ENCODE measurements at places on chromosomes 5 and 9. TPM values are rescaled to one million over a fixed set of nuclear protein-coding genes. Genes with fewer than 3 reads are reported as not detected.

PCDHB6 gene
- total RNA-seq, result 0.70 TPM

- H3K4me1 ChIP-seq, result no peaks in the 10 kb centered on the region
- DNase-seq, result no peak
- H3K27me3 ChIP-seq, result no peaks in the 10 kb centered on the region
- H3K4me3 ChIP-seq, result no peak overlapping the region
- H3K27ac ChIP-seq, result no peak overlapping the region
Measured at GRCh38 chr9:2673161-2673560, 44.1 kb upstream of the KCNV2 start.

HAVCR1 gene
- 1.3 TPM for total RNA-seq

C9 gene
- total RNA-seq, result 0.07 TPM

GRCh38 chr5:13660072-13660471, 284.4 kb downstream of the DNAH5 start:
- peak; percentile 7 for DNase-seq
- H3K27ac ChIP-seq, result no peak overlapping the region
- no peaks in the 10 kb centered on the region for H3K36me3 ChIP-seq
- H3K4me1 ChIP-seq, result peaks cover 2% of the 10 kb centered on the region
- H3K4me3 ChIP-seq, result no peak overlapping the region
- no peaks in the 10 kb centered on the region for H3K27me3 ChIP-seq

DNA sequence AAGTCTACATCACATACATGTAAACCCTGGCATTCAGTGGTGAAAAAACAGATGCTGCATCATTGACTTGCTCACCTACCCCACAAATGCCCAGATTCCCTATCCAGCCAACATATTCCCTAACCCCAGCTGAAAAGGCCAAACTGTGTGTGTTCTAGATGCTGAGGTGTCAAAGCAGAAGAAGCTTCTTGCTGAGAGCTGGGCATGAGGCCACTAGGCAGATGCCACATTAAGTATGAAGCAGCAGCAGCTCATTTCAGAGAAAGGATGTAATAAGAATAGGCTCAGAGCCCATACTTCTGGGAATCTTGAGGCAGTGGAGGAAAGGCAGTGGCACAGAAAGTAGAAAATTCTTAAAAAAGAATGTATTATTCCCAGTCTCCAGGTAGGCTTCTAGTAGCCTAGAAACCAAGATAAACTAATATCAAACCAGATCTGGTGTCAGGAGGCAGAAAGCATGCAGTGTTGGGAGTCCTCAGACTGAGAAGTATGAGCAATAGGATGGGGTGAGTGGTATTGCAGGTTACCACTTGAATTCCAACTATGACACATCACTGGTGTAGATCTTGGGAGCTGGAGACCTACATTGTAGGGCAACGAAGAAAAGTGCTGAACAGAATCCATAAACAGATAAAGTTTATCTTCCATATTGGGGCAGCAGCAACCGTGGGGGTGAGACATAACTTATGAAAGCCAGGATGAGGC, 71.9 kb upstream of the GRHPR start:
- no peaks in the 10 kb centered on the region for H3K27me3 ChIP-seq
- no peaks in the 10 kb centered on the region for H3K36me3 ChIP-seq
- peak; percentile 70 for DNase-seq
- peak overlapping the region; percentile 52 for H3K27ac ChIP-seq

GRCh38 chr9:19728101-19728500, 60.7 kb downstream of the SLC24A2 start:
- no peak for DNase-seq
- H3K4me3 ChIP-seq, result no peak overlapping the region
- no peaks in the 10 kb centered on the region for H3K27me3 ChIP-seq
- no peaks in the 10 kb centered on the region for H3K4me1 ChIP-seq
- H3K27ac ChIP-seq, result no peak overlapping the region
- no peaks in the 10 kb centered on the region for H3K36me3 ChIP-seq

GRCh38 chr5:65481171-65481581, 544 bp downstream of the ADAMTS6 start:
- no peaks in the 10 kb centered on the region for H3K36me3 ChIP-seq
- peaks cover 17% of the 10 kb centered on the region for H3K4me1 ChIP-seq
- peak overlapping the region; percentile 95 for H3K4me3 ChIP-seq
- H3K27me3 ChIP-seq, result no peaks in the 10 kb centered on the region

- H3K4me1 ChIP-seq, result peaks cover 32% of the 10 kb centered on the region
- no peaks in the 10 kb centered on the region for H3K27me3 ChIP-seq
- no peaks in the 10 kb centered on the region for H3K36me3 ChIP-seq
- H3K27ac ChIP-seq, result no peak overlapping the region
Measured at GRCh38 chr9:14240537-14240936, 73.4 kb downstream of the NFIB start.

DNA sequence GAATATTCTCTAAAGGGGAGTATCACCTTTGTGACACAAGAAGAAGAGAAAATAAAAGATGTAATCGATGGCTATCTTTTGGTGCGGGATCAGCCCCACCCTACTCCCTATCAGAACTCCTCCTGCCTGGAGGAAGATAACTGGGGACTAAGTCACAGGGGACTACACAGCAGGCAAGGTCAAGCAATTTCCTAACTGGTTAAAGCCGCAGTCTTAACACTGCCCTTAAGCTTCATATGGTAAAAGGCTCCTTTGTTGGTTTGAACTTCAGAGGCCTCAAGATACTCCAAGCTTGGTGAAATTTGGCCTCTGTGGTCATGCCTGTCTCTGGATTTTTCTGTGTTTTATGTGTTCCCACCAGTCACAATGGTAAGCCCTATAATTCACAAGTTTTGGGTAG, 1.3 kb upstream of the SHISAL2B start:
- no peak for DNase-seq
- H3K4me3 ChIP-seq, result no peak overlapping the region
- H3K4me1 ChIP-seq, result peaks cover 7% of the 10 kb centered on the region
- H3K27ac ChIP-seq, result no peak overlapping the region
- H3K36me3 ChIP-seq, result no peaks in the 10 kb centered on the region

DNA sequence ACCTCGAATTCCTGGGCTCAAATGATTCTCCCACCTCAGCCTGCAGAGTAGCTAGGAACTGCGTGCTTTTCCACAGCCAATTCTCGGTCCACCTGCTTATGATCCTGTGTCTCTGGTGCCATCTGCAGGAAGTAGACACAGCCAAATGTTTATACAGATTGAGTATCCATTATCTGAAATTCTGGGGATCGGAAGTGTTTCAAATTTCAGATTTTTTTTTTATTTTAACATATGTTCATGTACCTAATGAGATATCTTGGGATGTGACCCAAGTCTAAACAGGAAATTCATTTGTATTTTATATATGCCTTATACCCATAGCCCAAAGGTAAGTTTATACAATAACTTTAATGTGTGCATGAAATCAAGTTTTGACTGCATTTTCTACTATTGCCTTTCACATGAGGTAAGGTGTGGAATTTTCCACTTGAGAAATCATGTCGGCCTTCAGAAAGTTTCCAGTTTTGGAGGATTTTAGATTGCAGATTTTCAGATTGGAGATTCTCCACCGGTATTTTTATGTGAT, 89.5 kb downstream of the ESM1 start:
- no peak overlapping the region for H3K4me3 ChIP-seq
- peak; percentile 51 for DNase-seq

- H3K4me3 ChIP-seq, result no peak overlapping the region
- H3K4me1 ChIP-seq, result peaks cover 11% of the 10 kb centered on the region
- no peaks in the 10 kb centered on the region for H3K27me3 ChIP-seq
- no peak for DNase-seq
Measured at GRCh38 chr9:3730511-3730922, 204.7 kb upstream of the RFX3 start.

DNA sequence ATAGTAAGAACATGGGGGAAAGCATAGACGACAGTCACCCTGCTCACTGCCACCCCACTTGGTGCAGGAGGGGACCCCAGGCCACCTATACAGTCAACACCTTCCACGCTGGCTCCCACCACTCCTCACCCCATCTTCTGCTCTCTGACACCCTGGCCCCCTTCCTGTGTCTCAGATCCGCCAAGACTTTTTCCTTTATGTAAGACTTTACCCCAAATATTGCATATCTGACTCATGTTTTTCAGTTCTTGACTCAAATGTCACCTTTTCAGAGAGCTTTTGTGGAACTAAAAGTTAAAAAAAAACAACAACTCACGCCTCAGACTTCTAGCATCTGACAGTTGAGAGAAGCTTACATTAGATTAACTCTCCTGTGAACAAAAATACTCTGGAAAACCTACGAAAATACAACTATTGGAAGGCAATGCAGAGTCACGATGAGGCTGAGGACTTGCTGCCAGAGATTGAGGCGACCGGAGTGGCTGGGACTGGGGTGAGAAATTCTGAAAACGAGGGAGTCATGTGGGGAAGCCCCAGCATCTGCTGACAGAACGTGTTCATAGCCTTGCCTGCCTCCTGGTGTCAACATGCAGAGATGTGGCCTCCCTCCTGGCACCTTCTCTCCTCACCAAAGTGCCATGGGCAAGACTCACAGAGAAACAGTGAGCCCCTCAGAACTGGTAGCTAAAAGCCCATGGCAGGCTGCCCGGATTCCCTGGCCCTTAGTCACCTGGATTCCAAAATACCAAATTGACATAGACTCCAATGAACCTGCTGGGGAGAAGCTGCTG, 22.4 kb upstream of the FCN2 start:
- peak; percentile 56 for DNase-seq
- no peaks in the 10 kb centered on the region for H3K27me3 ChIP-seq
- no peak overlapping the region for H3K27ac ChIP-seq
- H3K4me1 ChIP-seq, result peaks cover 8% of the 10 kb centered on the region
- no peak overlapping the region for H3K4me3 ChIP-seq
- no peaks in the 10 kb centered on the region for H3K36me3 ChIP-seq

DNA sequence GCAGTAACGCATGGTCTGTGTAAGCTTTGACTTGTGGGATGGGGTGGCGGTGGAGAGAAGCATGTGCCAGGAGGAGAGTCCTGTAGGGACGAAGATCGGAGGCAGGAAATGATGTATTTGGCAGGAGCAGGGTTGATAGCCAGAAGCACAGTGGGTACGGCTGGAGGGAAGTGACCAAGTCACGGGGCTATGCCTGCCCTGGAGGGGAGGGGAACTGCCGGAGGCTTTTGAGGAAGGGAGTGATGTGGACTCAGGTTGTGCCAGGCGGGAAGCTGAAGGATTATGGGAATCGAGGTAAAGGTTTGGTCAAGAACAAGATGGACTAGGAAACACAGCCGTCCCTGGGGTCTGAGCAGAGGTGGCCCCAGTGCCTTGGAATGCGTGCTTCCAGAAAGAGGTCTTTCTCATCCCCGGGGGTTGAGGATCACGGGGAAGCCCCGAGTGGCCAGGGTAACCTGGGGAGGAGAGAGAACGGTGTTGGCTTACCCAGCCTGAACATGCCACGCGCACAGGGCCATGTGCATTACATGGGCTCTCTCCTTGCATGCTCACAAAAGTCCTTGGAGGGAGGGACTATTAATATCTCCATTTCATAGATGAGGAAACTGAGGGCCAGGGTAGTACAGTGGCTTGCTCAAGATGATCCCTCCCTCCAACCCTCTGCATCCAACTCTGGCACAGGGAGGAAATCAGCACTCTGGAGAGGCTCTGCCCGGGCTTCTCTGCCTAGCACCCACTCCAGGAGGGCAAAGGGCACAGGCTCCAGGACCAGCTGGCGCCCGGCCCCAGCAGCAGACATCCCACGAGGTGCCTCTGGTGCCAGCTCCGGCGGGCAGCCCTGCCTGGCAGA, 253.8 kb downstream of the PBX3 start:
- H3K27ac ChIP-seq, result no peak overlapping the region
- H3K27me3 ChIP-seq, result peaks cover 2% of the 10 kb centered on the region
- H3K4me1 ChIP-seq, result no peaks in the 10 kb centered on the region
- no peaks in the 10 kb centered on the region for H3K36me3 ChIP-seq
- no peak overlapping the region for H3K4me3 ChIP-seq
- no peak for DNase-seq

MCIDAS gene
- not detected for total RNA-seq

GARIN3 gene
- not detected for total RNA-seq

SYK gene
- total RNA-seq, result 0.41 TPM

- H3K36me3 ChIP-seq, result no peaks in the 10 kb centered on the region
- no peaks in the 10 kb centered on the region for H3K27me3 ChIP-seq
- no peaks in the 10 kb centered on the region for H3K4me1 ChIP-seq
- no peak overlapping the region for H3K27ac ChIP-seq
Measured at GRCh38 chr5:109239456-109239855, 170.3 kb downstream of the PJA2 start.

C9orf85 gene
- 15.2 TPM for total RNA-seq

GRCh38 chr5:44398382-44398781, 9.2 kb upstream of the FGF10 start:
- no peak overlapping the region for H3K27ac ChIP-seq
- no peak for DNase-seq
- peaks cover 2% of the 10 kb centered on the region for H3K27me3 ChIP-seq
- no peaks in the 10 kb centered on the region for H3K4me1 ChIP-seq
- H3K4me3 ChIP-seq, result no peak overlapping the region

- H3K4me3 ChIP-seq, result no peak overlapping the region
- peaks cover 14% of the 10 kb centered on the region for H3K27me3 ChIP-seq
- H3K36me3 ChIP-seq, result no peaks in the 10 kb centered on the region
- H3K4me1 ChIP-seq, result no peaks in the 10 kb centered on the region
Measured at GRCh38 chr9:89676281-89676680, 71.5 kb downstream of the GADD45G start.

- H3K4me1 ChIP-seq, result no peaks in the 10 kb centered on the region
- DNase-seq, result no peak
- no peak overlapping the region for H3K4me3 ChIP-seq
- no peaks in the 10 kb centered on the region for H3K36me3 ChIP-seq
Measured at GRCh38 chr5:9499498-9499876, 46.4 kb downstream of the SEMA5A start.

DNA sequence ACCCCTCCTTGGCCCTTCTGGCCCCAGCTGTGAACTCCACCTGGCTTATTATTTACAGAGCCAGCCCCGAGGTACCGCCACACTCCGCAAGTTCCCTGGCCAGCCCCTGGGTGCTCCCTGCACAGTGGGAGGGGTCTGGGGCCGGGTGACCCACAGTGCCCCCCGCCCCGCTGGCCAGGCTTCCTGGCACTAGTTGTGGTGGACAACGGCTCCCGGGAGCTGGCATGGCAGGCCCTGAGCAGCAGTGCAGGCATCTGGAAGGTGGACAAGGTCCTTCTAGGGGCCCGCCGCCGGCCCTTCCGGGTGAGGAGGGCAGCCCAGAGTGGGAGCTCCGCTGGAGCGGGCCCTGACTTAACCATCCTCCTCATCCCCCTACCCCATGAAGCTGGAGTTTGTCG, 3.9 kb downstream of the MAMDC4 start:
- H3K4me1 ChIP-seq, result peaks cover 6% of the 10 kb centered on the region
- no peaks in the 10 kb centered on the region for H3K27me3 ChIP-seq
- H3K36me3 ChIP-seq, result no peaks in the 10 kb centered on the region
- no peak for DNase-seq
- H3K4me3 ChIP-seq, result no peak overlapping the region

GRCh38 chr9:26565118-26565517, 327.5 kb downstream of the CAAP1 start:
- no peaks in the 10 kb centered on the region for H3K4me1 ChIP-seq
- no peaks in the 10 kb centered on the region for H3K27me3 ChIP-seq
- no peak overlapping the region for H3K4me3 ChIP-seq
- no peaks in the 10 kb centered on the region for H3K36me3 ChIP-seq
- H3K27ac ChIP-seq, result no peak overlapping the region

DNA sequence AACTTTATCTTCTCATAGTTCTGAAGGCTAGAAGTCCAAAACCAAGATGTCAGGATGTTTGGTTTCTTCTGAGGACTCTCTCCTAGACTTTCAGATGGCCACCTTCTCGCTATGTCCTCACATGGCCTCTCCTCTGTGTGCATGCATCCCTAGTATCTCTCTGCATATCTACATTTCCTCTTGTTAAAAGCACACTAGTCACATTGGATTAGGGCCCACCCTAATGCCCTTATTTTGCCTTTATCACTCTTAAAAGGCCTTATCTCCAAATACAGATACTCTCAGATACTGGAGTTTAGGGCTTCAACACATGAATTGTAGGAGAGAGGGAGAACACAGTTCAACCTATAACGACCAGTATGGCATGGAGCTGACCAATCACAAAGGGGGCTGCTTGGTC, 151.7 kb downstream of the PRELID2 start:
- H3K36me3 ChIP-seq, result no peaks in the 10 kb centered on the region
- DNase-seq, result no peak
- no peak overlapping the region for H3K27ac ChIP-seq

Measured in astrocyte (in vitro differentiated cells and primary cell).